ENCODE measurements at places on chromosomes 5 and 9. TPM values are rescaled to one million over a fixed set of nuclear protein-coding genes. Genes with fewer than 3 reads are reported as not detected.

Gene PTGR1
- polyA plus RNA-seq: 285 TPM

Gene PCDHA2
- polyA plus RNA-seq: 0.17 TPM

Gene SLC9A3
- polyA plus RNA-seq: 36.9 TPM

Gene MRPL36
- 96.7 TPM for polyA plus RNA-seq

Gene TMEM232
- 4.8 TPM for polyA plus RNA-seq

Gene MYOT
- polyA plus RNA-seq: 2.3 TPM

Gene COL15A1
- polyA plus RNA-seq: 4.7 TPM

Gene TLX3
- not detected for polyA plus RNA-seq

Gene CTXN3
- 79.2 TPM for polyA plus RNA-seq

- DNase-seq: no peak
These were observed 53.7 kb downstream of the CERT1 start for GRCh38 chr5:75457691-75458090.

- no peak for DNase-seq
These were observed 8.9 kb upstream of the LNPEP start for GRCh38 chr5:96927008-96927407.

DNA sequence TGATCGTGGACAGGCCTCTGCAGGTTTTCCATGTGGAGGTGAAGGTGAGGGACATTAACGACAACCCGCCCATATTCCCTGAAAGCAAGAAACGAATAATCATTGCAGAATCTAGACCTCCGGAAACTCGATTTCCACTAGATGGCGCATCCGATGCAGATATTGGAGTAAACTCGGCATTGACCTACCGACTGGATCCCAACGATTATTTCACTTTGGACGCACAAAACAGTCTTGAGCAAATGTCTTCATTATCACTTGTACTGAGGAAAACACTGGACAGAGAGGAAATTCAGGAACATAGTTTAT lies 621 bp downstream of the PCDHA13 start:
- DNase-seq: no peak

DNA sequence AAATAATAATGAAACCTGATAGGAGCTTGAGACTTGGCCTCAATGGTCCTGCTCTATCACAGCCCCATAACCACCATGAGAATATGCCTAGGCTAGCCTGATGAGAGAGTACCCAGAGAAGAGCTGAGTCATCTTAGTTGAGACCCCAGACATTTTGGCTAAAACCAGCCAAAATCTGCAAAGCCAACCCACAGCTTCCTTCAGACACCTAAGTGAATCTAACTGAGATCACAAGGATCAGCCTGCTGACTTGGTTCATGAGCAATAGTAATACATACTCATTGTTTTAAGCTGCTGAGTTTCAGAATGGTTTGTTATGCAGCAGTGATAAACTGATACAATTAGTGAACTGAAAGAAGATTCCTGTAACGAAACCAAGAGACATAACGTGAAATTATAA lies 473.7 kb upstream of the PTGER4 start:
- no peak for DNase-seq

DNA sequence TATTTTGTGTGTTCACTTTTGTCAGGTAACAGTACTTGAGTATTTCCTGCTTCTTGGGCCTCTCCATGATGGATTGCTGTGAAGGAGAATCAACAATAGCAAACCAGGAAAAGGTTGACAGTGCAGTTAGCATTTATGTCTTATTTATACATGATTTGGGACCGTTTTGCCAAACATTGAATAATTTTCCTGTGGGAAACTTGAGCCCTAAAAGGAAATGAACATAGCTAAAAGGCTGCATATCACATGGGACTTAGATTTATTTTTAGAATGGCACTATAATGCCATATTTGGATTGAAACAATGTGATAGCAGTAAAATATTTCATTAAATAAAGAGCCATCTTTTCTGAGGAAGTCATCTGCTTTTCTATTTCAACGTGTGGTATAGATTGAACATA lies 15.3 kb downstream of the GPR21 start:
- peak; percentile 6 for DNase-seq

GRCh38 chr5:10331341-10331796 lies 22.1 kb upstream of the MARCHF6 start:
- peak; percentile 95 for DNase-seq

DNA sequence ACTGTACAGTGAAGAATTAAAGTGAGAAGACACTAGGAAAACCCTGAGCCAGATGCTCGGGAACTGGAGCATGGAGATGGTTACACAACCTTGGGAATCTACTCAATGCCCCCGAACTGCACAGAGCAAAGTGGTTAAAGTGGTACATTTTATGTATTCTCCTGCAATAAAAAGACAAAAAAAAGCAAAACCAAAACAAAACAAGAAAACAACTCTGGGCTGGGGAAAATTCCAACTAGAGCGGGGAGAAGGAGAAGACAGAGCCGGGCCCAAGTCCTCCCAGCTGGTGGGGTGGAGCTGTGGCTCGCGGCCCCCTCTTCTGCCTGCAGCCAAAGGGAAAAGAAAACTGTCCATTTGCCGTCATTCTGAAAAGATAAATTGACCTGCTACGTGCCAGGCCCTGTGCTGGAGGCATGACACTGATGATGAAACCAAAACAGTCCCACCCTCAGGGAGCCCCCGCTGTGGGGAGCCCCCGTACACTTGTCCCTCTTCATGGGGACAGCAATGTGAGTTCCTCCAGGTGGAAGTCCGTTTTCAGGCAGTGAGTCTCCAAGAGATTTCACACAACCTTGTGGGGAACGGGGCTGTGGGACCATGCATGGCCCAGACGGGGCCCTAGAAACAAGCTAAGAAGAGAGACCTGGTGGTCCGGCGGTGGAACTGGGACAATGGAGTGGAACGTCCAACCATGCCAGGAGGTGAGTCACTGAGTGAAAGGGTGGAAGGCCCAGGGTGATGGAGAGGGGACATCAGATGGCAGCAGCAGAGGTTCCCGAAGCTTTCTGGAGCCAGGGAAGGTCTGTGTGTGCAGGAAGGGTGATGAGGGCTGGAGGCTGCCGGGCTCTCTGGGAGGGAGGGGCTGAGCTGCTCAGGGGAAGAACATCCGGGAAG lies 114.8 kb upstream of the COL5A1 start:
- DNase-seq: peak; percentile 45

DNA sequence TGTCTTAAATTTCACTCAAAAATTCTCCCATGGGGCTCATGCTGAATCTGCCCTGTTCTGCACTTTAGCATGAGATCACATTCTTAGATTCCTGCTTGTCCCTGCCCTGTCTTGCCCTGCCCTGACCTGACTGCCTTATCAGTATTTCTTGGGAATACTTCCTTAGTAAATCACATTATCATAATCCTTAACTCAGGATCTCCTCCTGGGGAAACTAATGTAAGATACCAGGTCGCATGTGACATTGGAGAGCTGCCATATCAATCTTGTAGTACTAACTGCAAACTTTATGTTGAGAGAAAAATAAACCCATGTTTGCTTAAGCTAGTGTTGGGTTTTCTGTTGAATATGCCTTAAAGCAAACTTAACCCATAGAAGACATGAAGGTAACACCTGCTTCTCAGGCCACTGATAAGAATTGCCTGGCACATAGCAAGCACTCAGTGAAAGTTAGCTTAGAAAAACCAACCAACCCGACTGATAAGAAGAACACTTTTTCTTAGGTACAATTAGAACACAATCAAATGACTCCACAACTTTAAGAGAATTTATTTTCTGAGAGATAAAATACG lies 53.3 kb downstream of the IL33 start:
- DNase-seq: no peak

DNA sequence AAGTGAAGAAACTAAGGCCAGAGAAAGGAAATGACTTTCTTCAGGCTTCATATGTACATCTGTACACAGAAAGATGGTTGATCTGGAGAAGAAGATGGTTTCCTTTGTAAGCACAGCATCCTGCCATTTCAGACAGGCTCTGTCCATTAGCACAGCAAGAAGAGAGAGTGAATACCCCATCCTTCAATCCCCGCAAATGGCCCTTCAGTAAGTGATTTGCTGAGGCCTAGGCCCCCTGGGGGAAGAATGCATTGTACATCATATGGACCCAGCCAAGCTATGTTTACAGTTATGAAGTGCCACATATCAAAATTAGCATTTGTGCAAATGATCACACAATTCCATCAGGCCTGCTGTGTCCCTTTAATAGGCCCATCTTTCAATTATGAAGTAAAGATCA lies 657.4 kb downstream of the BRINP1 start:
- DNase-seq: no peak

- peak; percentile 80 for DNase-seq
These were observed 8.9 kb upstream of the NUP214 start for GRCh38 chr9:131116281-131117120.

DNA sequence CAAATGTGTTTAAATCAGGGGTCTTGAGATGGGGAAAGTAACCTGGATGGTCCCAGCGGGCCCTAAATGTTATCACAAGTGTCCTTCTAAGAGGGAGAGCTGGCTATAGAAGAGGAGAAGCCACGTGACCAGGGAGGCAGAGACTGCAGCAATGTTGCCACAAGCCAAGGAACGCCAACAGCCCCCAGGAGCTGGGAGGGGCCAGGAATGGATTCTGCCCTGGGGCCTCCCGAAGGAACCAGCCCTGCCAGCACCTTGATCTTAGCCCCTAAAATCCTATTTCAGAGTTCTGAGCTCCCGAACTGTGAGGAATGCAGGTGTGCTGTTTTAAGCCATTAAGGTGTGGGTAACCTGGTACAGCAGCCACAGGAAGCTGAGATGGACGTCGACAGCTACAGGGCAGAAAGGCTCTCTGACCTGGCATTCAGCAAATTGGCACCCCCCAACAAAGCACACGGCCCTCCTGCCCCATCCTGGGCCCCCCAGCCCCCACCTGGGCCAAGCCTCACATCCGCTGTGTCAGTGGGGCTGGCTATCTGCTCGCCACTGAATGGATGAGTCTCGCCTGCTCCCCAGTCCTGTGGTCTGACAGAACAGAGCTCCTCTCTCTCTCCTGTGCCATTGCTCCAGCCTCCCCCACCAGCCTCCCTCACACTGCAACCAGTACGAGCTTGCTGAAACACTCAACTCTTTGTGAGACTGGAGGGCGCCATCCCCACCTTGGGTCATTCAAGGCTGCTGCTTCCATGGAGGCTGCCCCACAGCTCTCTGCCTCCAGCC lies 78.8 kb downstream of the ADAMTS2 start:
- DNase-seq: peak; percentile 8

- no peak for DNase-seq
These were observed 19.9 kb downstream of the SEMA4D start for GRCh38 chr9:89477811-89478630.

- no peak for DNase-seq
These were observed 31.0 kb upstream of the TGFBI start for GRCh38 chr5:135997673-135998335.

- no peak for DNase-seq
These were observed 145.1 kb upstream of the FSTL4 start for GRCh38 chr5:133757396-133757945.

DNA sequence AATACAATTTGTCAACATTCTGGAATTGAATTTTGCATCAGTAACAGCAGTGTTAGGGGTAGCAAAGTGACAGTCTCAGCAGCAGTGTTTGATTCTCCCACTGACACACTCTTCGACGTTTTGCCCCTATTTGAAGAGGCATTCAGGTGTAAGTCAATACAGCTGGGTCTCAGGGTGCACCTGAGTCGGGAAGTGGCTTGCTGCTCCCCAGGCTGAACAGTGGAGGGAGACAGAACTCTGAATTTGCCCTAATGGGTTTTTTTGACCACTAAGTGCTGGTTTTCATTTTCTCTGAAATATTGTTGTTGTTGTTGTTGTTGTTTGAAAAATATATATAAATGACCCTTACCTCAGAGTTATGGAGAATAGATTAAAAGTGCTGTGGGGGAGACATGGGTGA lies 223.2 kb downstream of the TLR4 start:
- DNase-seq: no peak

DNA sequence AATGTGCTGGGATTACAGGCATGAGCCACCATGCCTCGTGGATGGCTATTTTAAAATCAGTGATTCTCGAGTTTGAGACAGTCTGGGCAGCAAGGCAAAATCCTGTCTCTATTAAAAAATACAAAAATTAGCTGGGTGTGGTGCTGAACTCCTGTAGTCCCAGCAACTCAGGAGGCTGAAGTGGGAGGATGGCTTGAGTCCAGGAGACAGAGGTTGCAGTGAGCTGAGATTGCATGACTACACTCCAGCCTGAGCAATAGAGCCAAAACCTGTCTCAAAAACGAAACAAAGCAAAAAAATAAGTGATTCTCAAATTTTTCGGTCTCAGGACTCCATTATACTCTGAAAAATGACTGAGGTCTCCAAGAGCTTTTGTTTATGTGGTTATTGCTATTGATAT lies 47.9 kb upstream of the HSPA9 start:
- no peak for DNase-seq

DNA sequence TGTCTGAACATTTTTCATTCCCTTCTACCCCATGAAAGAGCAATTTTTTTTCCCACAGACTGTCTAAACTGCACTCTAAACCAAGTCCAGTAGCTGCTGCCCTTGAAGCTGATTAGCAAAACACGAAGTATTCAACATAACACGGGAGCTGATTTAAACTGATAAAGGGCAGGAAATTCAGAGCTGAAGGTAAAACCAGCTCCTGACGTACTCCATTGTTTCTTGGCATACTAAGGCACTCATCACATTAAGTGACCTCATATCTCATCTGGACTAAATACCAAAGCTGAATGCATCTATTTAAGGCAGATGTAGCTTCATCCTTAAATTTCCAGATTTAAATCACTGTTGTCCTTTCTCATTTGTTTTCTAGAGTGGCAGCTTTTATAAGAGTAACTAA lies 12.0 kb downstream of the GDF9 start:
- no peak for DNase-seq

DNA sequence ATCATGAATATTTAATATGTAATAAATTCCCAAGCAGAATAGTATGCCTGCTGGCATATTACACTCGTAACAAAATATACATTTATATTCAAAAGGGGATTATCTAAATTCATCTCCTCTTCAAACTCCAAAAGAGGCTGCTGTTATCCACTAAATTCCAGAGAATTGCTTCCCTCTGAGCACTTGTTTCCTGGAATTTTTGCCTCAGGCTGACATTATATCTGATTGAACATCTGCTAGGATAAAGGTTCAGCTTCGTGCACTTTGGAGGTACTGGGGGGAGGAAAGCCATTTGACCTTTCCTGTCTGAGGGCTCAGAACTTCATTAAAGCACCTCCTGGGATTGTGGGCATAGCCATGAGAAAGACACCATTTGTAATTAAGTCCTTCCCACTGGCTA lies 4.3 kb upstream of the HAPLN1 start:
- no peak for DNase-seq

DNA sequence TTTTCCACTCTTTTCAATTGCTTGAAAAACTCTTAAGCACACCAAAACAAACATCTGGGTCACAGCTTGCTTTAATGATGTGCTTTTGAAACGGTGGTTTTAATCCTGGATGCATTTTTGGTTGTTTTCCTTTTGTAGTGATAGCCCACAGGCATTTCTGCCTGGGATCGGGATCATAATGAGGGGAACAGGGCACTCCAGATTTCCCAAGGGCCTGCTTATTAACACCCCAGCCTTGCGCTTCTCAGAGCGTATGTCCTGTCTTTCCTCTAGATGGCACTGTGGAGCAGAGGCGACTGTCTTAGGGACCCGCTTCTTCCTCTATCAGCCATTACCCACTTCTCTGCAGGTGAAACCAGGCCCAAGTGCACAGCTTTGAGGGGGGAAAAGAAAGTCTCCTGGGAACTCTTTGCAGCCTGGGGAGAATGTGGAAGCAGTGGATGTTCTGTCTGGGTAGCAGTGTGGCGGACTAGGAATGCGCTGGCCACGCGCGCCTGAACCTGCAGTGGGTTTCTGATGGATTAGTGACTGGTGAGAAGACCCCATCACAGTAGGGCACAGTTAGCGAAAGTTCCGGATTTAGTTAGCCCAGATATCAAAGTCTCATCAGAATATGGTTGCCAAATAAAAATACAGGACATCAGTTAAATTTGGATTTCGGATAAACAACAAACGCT lies 190.1 kb downstream of the GNA14 start:
- peak; percentile 89 for DNase-seq

GRCh38 chr5:33537240-33537639 lies 96.5 kb downstream of the TARS1 start:
- no peak for DNase-seq

Measured in kidney (tissue), 22 donors.